ENCODE measurements at places on chromosomes 7 and 10.

DNA sequence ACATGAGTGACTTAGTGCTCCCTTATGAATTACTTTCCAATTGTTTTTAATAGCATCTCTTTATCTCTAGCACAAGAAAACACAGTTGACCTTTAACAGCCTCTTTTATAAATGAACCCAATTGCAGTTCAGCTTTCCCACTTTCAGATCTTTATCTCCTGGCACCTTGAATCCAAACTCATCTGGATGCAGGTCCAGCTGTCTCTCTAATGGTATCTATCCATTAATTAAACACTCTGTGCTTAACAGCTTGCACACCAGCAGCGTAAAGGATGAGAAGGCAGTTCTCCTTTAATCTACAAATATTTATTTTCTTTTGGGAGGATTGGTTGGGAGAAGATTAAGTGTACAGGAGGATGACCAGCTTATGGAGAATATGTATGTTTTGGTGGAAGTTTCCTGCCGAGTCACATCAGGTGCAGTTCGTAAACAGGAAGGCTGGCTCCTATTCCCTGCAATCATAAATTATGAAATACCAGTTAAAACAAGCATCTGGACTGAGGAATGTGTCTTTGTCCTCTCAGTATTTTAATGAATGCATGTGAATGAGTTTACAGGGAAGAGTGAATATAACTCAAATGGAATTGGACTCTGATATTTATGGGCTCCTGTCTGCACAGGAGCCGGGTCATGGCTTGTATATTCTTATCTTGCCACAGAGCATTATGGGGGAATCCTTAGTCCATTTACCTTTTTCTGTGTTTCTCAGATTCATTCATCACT is 232.7 kb downstream of the PHF14 start:
- no peak for DNase-seq

- DNase-seq = no peak
These were observed at the start of gene MMD2 for GRCh38 chr7:4958477-4959301. Gene MMD2, minus strand, starts transcription at chr7:4959187. Its CDS starts 170 bp downstream, at chr7:4959017.

GRCh38 chr10:74683067-74683466 is 143.3 kb upstream of the KAT6B start:
- no peak for DNase-seq

GRCh38 chr10:124735491-124736286 is 8.5 kb downstream of the FAM53B start:
- no peak for DNase-seq

- DNase-seq = no peak
These were observed 1.3 kb upstream of the GBX1 start for GRCh38 chr7:151168787-151169162.

DNA sequence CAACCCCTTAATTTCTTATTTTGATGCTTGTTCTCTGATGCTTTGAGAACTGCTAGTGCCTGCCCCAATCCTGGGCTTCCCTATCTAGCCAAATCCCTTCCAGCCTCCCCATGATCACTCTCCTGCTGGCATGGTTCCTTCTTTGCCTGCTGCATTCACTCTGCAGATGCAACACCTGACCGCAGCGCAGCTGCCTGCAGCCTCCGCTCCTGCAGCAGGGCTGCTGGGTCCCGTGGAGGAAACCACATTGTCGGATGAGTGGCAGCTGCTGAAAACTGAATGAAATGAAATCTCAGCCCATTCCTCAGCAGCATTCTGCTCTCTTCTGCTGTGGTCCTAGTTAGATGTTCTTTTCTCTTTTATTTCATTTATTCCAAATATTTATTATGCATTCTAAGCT is 320.3 kb downstream of the CCDC3 start:
- DNase-seq = no peak

DNA sequence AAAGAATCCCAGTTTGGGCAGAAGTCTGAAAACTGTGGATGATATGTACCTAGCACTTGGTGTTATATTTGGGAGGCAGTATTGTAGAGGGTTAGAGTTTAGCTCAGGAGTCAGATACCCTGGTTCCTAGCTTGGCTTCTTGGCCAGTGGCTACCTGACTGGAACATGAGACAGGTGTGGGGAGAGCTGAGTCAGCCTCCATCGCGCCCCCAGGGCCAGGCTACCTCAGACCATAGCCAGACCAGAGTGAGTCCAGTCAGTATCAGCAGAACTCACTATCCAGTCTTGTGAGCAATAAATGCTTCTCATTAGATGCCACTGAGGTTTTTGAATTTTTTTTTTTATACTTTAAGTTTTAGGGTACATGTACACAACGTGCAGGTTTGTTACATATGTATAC is 26.0 kb downstream of the CYP3A5 start:
- DNase-seq = no peak

GRCh38 chr7:7231000-7231399 is 48.7 kb downstream of the C1GALT1 start:
- peak; percentile 22 for DNase-seq

- DNase-seq = no peak
These were observed 14.6 kb upstream of the VAX1 start for GRCh38 chr10:117152668-117153067.

DNA sequence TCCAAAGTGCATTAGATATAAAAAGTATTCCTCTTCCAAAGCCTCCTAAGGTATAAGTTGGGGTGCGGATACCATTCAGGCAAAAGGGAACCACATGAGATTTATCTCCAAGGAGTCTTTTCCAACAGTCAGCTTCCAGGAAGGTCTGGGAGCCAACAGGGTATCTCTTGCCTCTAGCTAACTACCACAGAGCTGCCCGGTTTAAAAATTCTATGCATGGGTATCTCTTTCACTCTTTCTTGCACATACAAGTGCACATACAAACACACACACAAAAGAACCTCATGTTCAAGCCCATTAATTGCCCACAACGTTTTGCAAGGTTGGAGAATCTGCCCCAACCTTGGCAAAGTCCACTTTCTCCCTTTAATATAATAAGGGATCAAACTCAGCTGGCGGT is 80.7 kb downstream of the CDK6 start:
- no peak for DNase-seq

- DNase-seq = no peak
These were observed 10.7 kb downstream of the CTBP2 start for GRCh38 chr10:125149680-125150047.
